ENCODE measurements at places on chromosomes 11 and 22. TPM values are rescaled to one million over a fixed set of nuclear protein-coding genes. Genes with fewer than 3 reads are reported as not detected.

- H3K4me1 ChIP-seq: peaks cover 7% of the 10 kb centered on the region
- H3K4me3 ChIP-seq: no peak overlapping the region
- H3K27me3 ChIP-seq: peaks cover 8% of the 10 kb centered on the region
- peak; percentile 36 for DNase-seq
- no peak overlapping the region for H3K27ac ChIP-seq
- H3K36me3 ChIP-seq: no peaks in the 10 kb centered on the region
These were observed 69.9 kb upstream of the RTL6 start for GRCh38 chr22:44567846-44568493.

- no peaks in the 10 kb centered on the region for H3K4me1 ChIP-seq
- H3K27ac ChIP-seq: no peak within 1 kb of the TSS
- no peaks in the 10 kb centered on the region for H3K27me3 ChIP-seq
- no peaks in the 10 kb centered on the region for H3K36me3 ChIP-seq
- no peak for DNase-seq
These were observed at the start of gene CTSF for GRCh38 chr11:66568124-66568916. Gene CTSF (minus strand): TSS chr11:66568606. CDS start chr11:66568486, 120 bp downstream.

- H3K27me3 ChIP-seq: peaks cover 13% of the 10 kb centered on the region
- no peak overlapping the region for H3K27ac ChIP-seq
- no peak for DNase-seq
- peaks cover 7% of the 10 kb centered on the region for H3K4me1 ChIP-seq
These were observed 315.7 kb upstream of the C11orf87 start for GRCh38 chr11:109106151-109106906.

GRCh38 chr11:94882931-94883330 is 90.4 kb downstream of the CWC15 start:
- no peak overlapping the region for H3K4me3 ChIP-seq
- no peak for DNase-seq
- no peak overlapping the region for H3K27ac ChIP-seq
- H3K4me1 ChIP-seq: no peaks in the 10 kb centered on the region

DNA sequence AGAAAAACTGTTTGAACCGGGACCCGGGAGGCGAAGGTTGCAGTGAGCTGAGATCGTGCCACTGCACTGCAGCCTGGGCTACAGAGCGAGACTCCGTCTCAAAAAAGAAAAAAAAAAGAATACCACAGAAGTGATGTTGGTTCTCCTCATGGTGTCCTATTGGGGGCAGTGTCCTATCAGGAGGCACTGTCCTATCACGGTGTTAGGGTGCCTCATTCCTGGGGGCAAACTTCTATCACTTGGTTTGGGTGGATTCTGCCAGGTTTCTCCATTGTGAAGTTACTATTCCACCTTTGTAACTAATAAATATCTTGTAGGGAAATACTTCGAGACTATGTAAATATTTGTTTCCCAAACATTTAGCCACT is 19.6 kb downstream of the PRR14L start:
- no peak overlapping the region for H3K4me3 ChIP-seq
- no peaks in the 10 kb centered on the region for H3K27me3 ChIP-seq
- H3K36me3 ChIP-seq: peaks cover 25% of the 10 kb centered on the region
- no peaks in the 10 kb centered on the region for H3K4me1 ChIP-seq

- H3K4me1 ChIP-seq: peaks cover 3% of the 10 kb centered on the region
- no peak overlapping the region for H3K27ac ChIP-seq
These were observed 196.9 kb downstream of the CSNK2A3 start for GRCh38 chr11:11155962-11156815.

GRCh38 chr22:33678523-33678922 is 241.8 kb downstream of the LARGE1 start:
- peaks cover 24% of the 10 kb centered on the region for H3K4me1 ChIP-seq
- no peak for DNase-seq
- H3K4me3 ChIP-seq: no peak overlapping the region
- no peak overlapping the region for H3K27ac ChIP-seq
- no peaks in the 10 kb centered on the region for H3K27me3 ChIP-seq
- H3K36me3 ChIP-seq: peaks cover 9% of the 10 kb centered on the region

DNA sequence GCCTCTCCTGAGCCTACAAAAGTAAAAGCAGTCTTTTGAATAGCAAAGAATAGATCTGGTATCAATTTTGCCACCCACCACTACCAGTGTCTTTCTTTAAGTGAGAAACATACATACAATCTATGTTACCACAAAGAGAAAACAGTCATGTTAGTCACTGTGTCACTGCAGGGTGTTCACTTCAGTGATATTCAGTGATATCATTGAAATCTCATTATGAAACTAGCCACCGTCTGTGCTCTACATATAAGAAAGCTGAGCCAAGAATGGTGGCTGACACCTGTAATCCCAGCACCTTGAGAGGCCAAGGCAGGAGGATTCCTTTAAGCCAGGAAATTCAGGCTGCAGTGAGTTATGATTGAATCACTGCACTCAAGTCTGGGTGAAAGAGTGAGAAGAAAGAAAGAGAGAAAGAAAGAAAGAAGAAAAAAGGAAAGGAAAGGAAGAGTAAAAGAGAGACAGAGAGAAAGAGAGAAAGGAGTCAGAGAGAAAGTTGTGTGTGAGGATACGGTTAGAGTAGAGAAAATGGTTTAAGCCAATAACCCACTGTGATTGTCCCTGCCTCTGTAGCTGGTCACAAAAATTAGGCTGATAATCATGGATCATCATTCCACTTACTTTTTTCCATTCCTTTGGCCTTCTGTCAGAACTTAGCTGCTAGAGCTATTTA is 847.1 kb downstream of the FAM181B start:
- no peak overlapping the region for H3K27ac ChIP-seq
- no peak for DNase-seq
- no peak overlapping the region for H3K4me3 ChIP-seq
- peaks cover under 1% of the 10 kb centered on the region for H3K27me3 ChIP-seq
- H3K4me1 ChIP-seq: no peaks in the 10 kb centered on the region
- H3K36me3 ChIP-seq: no peaks in the 10 kb centered on the region

GRCh38 chr11:41133023-41133422 is 326.4 kb downstream of the LRRC4C start:
- no peak overlapping the region for H3K4me3 ChIP-seq
- no peaks in the 10 kb centered on the region for H3K27me3 ChIP-seq
- no peak overlapping the region for H3K27ac ChIP-seq
- no peak for DNase-seq

GRCh38 chr11:129210831-129211181 is 18.7 kb upstream of the ARHGAP32 start:
- H3K27me3 ChIP-seq: no peaks in the 10 kb centered on the region
- no peaks in the 10 kb centered on the region for H3K36me3 ChIP-seq
- no peak for DNase-seq
- peaks cover 19% of the 10 kb centered on the region for H3K4me1 ChIP-seq
- no peak overlapping the region for H3K4me3 ChIP-seq
- no peak overlapping the region for H3K27ac ChIP-seq

GRCh38 chr11:86669424-86669823 is 3.0 kb downstream of the ME3 start:
- H3K27ac ChIP-seq: no peak overlapping the region
- peaks cover 14% of the 10 kb centered on the region for H3K4me1 ChIP-seq
- H3K4me3 ChIP-seq: peak overlapping the region; percentile 44
- peaks cover 4% of the 10 kb centered on the region for H3K36me3 ChIP-seq
- peaks cover 59% of the 10 kb centered on the region for H3K27me3 ChIP-seq

GRCh38 chr11:66391322-66391721 is 19.8 kb upstream of the SLC29A2 start:
- H3K4me1 ChIP-seq: peaks cover 2% of the 10 kb centered on the region
- no peak for DNase-seq
- H3K36me3 ChIP-seq: no peaks in the 10 kb centered on the region
- H3K4me3 ChIP-seq: no peak overlapping the region
- peaks cover 19% of the 10 kb centered on the region for H3K27me3 ChIP-seq
- no peak overlapping the region for H3K27ac ChIP-seq

GRCh38 chr11:61549662-61550568 is 31.0 kb downstream of the SYT7 start:
- H3K4me1 ChIP-seq: peaks cover 40% of the 10 kb centered on the region
- no peak overlapping the region for H3K27ac ChIP-seq
- no peaks in the 10 kb centered on the region for H3K36me3 ChIP-seq
- DNase-seq: no peak
- no peak overlapping the region for H3K4me3 ChIP-seq

DNA sequence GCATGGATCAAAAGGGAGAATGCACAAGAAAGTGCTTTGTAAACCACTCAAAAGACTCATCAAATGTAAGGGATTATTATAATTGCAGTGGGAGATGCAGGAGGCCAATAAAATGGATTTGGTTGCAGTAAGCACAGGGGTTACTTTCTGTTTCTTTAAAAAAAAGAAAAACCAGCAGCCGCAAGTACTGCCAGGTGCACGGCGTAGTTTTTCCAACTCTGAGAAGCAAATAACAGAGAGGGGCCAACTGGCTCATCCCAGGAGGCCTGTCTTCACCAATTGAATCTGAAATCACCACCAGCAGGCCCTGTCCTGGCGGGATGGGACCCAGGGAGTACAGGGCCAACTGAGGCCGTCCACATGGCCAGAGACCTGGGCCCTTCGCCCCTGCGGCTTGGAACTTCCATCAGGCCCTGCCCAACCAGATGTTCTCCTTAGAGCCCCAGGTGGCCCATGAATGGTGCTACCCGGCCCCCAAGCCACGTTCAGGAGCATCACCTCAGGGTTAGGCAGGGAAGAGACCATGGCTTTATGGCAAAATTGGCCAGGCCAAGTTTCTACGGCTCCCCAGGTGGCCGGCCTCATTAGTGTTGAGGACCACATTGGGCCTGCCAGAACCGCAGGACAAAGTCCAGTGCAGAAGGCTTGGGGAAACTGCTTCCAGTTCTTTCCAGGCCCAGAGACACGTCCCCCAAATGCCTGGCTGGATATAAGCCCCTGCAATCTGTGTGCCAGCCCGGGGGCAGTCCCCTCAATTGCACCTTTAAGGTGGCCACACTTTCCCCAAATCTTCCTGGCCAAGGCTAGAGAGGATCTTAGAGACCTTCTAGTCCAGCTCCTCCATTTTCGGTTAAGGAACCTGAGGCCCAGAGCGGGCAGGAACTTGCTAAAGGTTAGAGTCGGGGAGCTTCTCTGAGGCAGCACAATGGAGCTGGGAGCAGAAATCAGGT is 61.7 kb downstream of the CHRDL2 start:
- no peak overlapping the region for H3K4me3 ChIP-seq
- no peaks in the 10 kb centered on the region for H3K36me3 ChIP-seq
- H3K27ac ChIP-seq: no peak overlapping the region
- no peaks in the 10 kb centered on the region for H3K4me1 ChIP-seq
- H3K27me3 ChIP-seq: no peaks in the 10 kb centered on the region

- no peak overlapping the region for H3K4me3 ChIP-seq
- DNase-seq: no peak
- no peak overlapping the region for H3K27ac ChIP-seq
- no peaks in the 10 kb centered on the region for H3K4me1 ChIP-seq
These were observed 112.5 kb downstream of the BBOX1 start for GRCh38 chr11:27153136-27153535.

DNA sequence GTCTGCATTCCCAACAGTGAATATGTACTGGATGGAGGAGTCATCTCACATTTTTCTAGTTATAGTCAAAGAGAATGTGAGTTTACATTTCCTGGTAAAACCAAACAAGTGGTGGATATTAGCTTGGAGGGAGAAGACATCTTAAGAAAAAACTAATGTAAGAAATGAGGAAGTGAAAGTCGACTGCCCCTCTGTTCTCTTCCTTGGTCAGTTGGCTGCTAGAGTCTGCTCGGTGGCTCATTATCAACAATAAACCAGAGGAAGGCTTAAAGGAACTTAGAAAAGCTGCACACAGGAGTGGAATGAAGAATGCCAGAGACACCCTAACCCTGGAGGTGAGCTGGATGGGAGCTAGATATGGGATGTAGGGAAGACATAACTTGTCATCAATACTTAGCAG is 5.8 kb downstream of the SLC22A9 start:
- no peak overlapping the region for H3K4me3 ChIP-seq
- no peak for DNase-seq
- no peak overlapping the region for H3K27ac ChIP-seq
- peaks cover 11% of the 10 kb centered on the region for H3K27me3 ChIP-seq

- DNase-seq: no peak
- H3K27ac ChIP-seq: no peak overlapping the region
- no peak overlapping the region for H3K4me3 ChIP-seq
- H3K4me1 ChIP-seq: no peaks in the 10 kb centered on the region
- peaks cover 23% of the 10 kb centered on the region for H3K36me3 ChIP-seq
- no peaks in the 10 kb centered on the region for H3K27me3 ChIP-seq
These were observed 28.9 kb downstream of the THOC5 start for GRCh38 chr22:29524442-29525191.

- H3K4me3 ChIP-seq: peak overlapping the region; percentile 87
- DNase-seq: peak; percentile 91
- no peaks in the 10 kb centered on the region for H3K36me3 ChIP-seq
- peaks cover 23% of the 10 kb centered on the region for H3K4me1 ChIP-seq
- peak overlapping the region; percentile 2 for H3K27ac ChIP-seq
These were observed 124.7 kb upstream of the C11orf58 start for GRCh38 chr11:16613512-16614381.

DNA sequence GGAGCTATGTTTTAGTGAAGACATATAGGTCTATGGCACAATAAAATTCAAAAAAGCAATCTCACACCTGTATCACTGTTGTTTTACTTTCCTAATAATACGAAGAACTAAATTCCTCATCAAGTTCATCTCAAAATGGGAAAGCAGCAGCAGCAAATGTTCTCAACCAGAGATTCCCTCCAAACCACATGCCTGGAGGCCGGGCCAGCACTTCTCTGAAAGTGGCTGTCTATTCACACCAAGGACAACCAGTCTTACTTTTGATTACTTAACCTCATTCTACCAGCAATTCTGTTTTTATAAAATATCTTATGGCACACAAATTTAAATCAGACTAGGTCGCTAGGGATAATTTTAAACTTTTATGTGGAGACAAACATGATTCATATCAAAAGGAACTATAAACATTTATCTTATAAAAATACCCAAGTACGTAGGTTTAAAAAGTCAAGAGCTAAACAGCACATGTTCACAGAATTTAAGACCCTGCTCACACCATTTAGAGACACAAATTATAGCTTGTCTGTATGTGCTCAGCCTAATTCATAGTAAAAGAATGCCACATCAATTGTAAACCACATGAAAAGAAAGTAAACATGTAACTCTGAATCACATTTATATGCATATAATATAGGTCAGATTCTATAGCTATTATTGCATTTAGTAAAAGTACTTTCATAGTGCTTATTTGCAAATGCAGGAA is 46.1 kb downstream of the RRAS2 start:
- H3K4me1 ChIP-seq: peaks cover 5% of the 10 kb centered on the region

- no peaks in the 10 kb centered on the region for H3K27me3 ChIP-seq
- peaks cover 19% of the 10 kb centered on the region for H3K36me3 ChIP-seq
- peak overlapping the region; percentile 70 for H3K27ac ChIP-seq
- peak overlapping the region; percentile 40 for H3K4me3 ChIP-seq
- H3K4me1 ChIP-seq: peaks cover 26% of the 10 kb centered on the region
These were observed 6.8 kb downstream of the HPS4 start for GRCh38 chr22:26476705-26477340.

Gene RAG1
- 1.4 TPM for total RNA-seq

Gene OR4D5
- not detected for total RNA-seq

Gene KDM4E
- total RNA-seq: not detected

Gene BDNF
- 3.6 TPM for total RNA-seq

Gene PRODH
- 16.1 TPM for total RNA-seq

Gene LARGE2
- 12.4 TPM for total RNA-seq
